ENCODE measurements at places on chromosomes 2 and 18. TPM values are rescaled to one million over a fixed set of nuclear protein-coding genes. Genes with fewer than 3 reads are reported as not detected.

The NOTO gene
- not detected for total RNA-seq

The MAP3K19 gene
- total RNA-seq: 0.05 TPM

The STPG4 gene
- total RNA-seq: 0.14 TPM

The IGFBP5 gene
- 6.6 TPM for total RNA-seq

GRCh38 chr2:24676493-24676892 is 116.7 kb downstream of the PTRHD1 start:
- H3K36me3 ChIP-seq: peaks cover 6% of the 10 kb centered on the region
- no peak for DNase-seq
- H3K27me3 ChIP-seq: no peaks in the 10 kb centered on the region

DNA sequence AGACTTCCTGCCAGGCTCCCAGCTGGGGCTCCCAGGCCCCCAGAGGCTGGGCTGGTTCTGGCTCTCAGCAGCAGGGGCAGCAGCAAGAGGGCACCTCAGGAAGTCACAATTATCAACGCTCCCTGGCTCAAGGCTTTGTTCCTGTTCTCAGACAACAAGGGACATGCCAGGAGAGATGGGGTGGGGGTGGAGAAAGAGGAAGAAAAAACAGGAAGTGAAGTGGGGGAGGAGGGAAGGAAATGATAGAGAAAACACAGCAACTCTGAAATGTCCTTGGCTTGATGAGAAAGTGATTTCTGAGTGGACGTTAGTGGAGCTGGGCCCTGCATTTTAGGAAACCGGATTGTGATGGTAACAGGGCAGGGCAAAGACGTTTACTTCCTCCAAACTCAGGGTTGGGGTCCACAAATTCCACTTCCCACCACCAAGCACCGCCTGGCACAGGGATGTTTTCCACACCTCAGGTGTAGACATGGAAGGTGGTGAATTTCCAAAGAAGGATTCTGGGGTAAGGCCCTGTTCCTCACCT is 40.4 kb downstream of the CYRIA start:
- peaks cover 17% of the 10 kb centered on the region for H3K4me1 ChIP-seq
- H3K4me3 ChIP-seq: no peak overlapping the region
- peak overlapping the region; percentile 36 for H3K27ac ChIP-seq
- H3K27me3 ChIP-seq: no peaks in the 10 kb centered on the region

- H3K36me3 ChIP-seq: no peaks in the 10 kb centered on the region
- H3K4me3 ChIP-seq: no peak overlapping the region
- no peaks in the 10 kb centered on the region for H3K4me1 ChIP-seq
- no peak for DNase-seq
- no peaks in the 10 kb centered on the region for H3K27me3 ChIP-seq
- H3K27ac ChIP-seq: no peak overlapping the region
Measured at GRCh38 chr2:228469721-228470120, 288.2 kb upstream of the SPHKAP start.

DNA sequence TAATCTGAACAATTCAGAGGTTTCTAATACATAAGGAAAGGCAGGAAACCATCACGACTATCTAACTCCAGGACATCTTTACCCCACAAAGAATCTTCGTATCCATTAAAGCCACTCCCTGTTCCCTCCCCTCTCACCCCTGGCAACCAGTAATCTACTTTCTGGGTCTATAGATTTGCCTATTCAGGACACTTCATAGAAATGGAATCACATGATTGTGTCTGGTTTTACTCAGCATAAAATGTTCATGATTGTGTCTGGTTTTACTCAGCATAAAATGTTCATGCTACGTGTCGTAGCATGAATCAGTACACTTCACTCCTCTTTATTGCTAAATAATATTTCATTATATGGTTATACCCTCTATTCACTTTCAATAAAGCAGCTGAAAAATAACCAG is 11.6 kb downstream of the FECH start:
- H3K27me3 ChIP-seq: no peaks in the 10 kb centered on the region
- H3K27ac ChIP-seq: no peak overlapping the region
- peaks cover 17% of the 10 kb centered on the region for H3K4me1 ChIP-seq
- H3K4me3 ChIP-seq: no peak overlapping the region
- H3K36me3 ChIP-seq: peaks cover 47% of the 10 kb centered on the region

DNA sequence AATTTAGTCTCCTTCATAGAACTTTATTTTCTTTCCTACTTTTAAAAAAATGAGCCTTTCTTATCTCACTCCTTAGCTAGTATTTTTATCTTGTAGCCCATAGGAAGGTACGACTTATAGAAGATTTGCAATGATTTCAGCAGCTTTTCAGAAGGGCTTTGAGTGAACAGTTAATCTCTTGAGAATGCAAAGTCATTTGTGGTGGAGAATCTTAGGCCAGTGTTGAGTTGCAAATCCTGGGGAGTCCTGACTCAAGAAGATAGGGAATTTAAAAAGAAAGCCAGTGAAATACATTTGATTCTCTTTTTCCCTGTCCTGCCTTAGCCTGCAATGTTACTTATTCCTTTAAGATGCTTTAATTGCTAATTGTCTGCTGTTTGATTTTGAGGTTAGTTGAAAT is 33.6 kb downstream of the LYPD6 start:
- H3K4me1 ChIP-seq: no peaks in the 10 kb centered on the region
- DNase-seq: no peak
- H3K27me3 ChIP-seq: no peaks in the 10 kb centered on the region
- H3K36me3 ChIP-seq: no peaks in the 10 kb centered on the region
- no peak overlapping the region for H3K27ac ChIP-seq

DNA sequence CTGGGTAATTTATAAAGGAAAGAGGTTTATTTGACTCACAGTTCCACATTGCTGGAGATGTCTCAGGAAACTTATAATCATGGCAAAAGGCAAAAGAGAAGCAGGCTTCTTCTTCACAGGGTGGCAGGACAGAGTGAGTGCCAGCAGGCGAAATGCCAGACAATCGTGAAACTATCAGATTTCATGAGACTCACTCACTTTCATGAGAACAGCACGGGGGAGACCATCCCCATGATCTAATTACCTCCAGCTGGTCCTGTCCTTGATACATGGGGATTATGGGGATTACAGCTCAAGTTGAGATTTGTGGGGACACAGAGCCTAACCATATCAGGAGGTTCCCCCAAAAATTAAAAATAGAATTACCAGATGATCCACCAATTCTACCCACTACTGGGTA is 675.5 kb upstream of the SLC8A1 start:
- no peaks in the 10 kb centered on the region for H3K4me1 ChIP-seq
- H3K36me3 ChIP-seq: no peaks in the 10 kb centered on the region
- H3K27me3 ChIP-seq: no peaks in the 10 kb centered on the region
- H3K27ac ChIP-seq: no peak overlapping the region
- no peak for DNase-seq

DNA sequence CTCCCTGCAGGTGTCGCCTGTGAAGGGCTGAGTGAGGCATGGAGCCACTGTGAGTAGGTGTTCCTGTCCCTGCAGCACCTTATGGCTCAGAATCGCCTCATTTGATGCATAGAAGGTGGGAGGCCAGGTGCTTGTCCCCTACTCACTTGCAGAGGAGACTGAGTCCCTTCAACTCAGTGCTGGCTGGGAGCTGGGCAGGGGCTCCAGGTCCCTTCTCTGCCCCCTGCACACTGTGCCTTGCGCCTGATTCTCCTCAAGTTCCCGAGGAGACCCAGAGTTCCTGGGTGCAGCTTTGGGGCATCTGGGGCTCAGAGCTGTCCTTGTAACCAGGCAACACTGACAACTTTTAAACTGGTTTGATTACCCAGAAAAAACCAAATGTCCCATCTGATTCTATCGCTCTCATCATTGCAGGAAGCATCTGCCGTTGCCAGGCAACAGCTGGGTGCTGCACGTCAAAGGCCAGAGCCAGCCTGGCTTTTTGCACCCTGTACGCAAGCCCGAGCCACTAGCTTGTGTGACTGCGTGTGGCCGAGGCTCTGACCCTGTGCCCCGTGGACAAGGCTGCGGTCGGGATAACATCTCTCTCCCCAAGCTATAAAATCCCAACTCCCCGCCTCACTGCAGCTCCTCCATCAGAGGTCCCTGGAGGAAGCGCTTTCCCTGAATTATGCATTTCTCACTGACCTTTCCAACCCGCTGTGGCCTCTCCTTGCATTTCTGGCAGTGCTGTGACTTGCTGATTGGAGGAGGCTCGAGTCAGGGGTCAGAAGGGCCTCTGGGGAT is 130.8 kb upstream of the HDAC4 start:
- H3K36me3 ChIP-seq: no peaks in the 10 kb centered on the region
- H3K27me3 ChIP-seq: no peaks in the 10 kb centered on the region
- H3K4me1 ChIP-seq: no peaks in the 10 kb centered on the region

All from thymus (tissue), 14 donors.